Astrocyte of the spinal cord (primary cell): ENCODE measurements at places on chromosomes 16 and 17.
A peak's percentile ranks its signal among the peaks of the same experiment; 100 is the strongest.

DNA sequence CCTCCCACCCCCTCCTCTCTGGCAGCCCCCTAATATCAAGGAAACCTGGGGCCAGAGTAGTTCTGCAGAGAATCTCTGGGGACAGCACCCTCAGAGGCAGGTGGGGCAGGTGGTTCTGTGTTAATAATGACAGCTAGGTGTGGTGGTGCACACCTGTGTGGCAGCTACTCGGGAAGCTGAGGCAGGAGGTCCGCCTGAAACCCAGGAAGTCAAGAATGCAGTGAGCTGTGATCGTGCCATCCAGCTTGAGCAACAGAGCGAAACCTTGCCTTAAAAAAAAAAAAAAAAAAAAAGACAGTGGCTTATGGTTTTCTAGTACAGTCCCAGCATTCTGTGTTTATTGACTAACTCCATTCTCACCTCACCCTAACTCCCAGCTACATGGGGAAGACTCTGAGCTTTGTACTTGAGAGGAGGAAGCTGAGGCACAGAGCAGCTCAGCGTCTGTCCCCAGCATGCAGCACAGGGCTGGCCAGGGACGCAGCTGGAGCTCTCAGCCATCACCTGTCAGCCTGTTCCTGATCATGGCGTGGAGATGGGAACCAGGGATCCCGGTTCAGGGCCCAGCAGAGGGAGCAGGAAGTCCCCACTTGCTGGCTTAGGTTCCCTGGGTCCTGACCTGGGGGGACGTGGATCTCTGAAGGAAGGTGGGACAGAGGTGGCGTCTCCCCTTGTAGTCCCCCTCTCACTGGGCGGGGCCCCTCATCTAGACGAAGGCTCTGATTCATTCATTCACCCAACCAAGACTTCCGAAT lies 6.1 kb downstream of the DBNDD1 start:
- DNase-seq, result no peak

DNA sequence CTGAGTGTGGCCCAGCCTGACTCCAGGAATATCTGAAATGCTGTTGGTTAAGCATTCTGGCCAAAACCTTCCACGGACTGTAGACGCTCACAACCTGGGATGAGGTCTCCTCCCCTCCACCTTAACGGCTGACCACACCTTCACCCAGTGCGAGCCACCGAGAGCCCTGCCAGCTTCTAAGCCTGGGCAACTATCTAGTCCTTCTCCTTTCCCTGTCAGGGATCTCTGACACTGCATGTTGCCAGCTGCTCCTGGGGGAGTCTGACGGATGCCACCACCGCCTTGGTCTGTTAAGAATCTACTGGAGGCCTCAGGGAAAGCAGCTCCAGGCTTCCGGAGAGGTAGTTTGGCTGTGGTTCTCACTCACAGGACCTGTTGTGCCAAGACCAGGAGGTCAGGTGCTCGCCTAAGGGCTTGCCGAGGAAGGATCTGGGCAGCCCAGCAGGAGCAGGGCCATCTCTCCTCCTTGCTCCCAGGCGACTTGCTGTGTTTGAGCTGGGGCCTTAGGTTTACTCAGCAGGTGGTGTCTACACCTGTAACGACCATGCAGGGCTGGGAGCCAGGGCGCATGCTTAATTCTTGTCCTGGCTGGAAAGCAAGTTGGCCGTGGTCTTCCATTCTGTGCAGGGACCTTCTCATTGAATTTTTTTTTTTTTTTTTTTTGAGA lies 111.8 kb downstream of the NTN1 start:
- DNase-seq, result no peak

DNA sequence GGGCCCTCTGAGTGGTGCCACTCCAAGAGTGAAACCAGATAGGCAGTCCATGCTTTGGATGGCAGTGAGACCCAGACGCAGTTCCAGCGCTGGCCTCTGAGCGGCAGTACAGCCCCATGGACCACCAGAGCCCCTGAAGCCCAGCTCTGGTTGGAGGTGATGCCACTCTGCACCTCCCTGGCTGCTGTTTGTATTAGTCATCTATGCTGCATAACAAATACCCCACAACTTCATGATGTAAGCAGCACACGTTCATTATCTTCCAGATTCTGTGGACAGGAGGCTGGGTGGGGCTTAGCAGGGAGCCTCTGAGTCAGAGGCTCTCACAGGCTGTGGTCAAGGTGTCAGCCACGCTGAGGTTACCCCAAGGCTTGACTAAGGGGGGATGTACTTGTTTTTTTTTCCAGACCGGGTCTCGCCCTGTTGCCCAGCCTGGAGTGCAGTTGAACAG lies 5.1 kb upstream of the NME4 start:
- DNase-seq, result peak; percentile 85

- peak; percentile 38 for DNase-seq
Measured at GRCh38 chr16:18932243-18932987, 6.2 kb upstream of the SMG1 start.

DNA sequence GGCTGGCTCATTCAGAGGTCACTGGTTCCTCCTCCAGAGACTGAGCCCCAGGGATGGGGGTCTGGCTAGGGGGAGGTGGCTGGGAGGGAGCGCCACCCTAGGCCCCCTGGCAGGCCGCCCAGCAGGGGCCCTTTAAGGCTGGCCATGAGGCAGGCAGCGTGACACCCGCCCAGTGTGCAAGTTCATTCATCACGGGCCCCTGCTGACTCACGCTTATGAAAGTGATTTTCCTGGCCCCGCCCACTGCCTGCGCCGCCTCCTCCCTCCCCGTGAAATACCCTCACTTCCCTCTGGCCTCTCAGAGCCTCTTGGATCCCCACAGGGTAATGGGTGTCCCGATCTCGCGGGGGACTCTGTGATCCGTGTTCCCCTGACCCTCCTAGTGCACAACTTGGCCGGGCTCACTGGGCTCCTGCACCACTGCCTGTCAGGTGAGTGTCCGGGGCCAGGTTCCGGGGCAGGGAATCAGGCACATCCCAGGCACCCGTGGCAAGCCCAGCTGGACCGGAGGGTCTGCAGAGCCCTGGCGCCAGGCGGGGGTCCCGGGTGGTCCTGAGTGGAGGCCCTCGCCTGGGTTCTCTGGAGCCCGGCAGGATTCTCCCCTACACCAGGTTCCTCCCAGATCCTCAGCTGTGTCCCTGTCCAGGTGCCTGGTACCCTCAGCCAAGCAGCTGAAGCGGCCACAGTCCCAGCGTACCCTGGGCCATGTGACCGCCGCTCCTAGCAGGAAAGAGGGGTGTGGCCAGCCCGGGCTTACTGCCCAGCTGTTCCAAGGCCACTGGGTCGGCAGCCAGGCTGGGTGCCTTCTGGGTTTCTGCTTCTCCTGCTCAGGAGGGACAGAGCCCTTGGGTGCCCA lies at the start of gene OSGIN1:
Gene OSGIN1, plus strand, starts transcription at position 301 of the 856 bp plus-strand sequence. CDS start 4,432 bp downstream, outside the sequence.
- peak; percentile 91 for DNase-seq

GRCh38 chr17:40073454-40074174 lies 10.8 kb downstream of the THRA start:
- no peak for DNase-seq

- no peak for DNase-seq
Measured at GRCh38 chr16:15586716-15587115, 56.2 kb downstream of the MARF1 start.

DNA sequence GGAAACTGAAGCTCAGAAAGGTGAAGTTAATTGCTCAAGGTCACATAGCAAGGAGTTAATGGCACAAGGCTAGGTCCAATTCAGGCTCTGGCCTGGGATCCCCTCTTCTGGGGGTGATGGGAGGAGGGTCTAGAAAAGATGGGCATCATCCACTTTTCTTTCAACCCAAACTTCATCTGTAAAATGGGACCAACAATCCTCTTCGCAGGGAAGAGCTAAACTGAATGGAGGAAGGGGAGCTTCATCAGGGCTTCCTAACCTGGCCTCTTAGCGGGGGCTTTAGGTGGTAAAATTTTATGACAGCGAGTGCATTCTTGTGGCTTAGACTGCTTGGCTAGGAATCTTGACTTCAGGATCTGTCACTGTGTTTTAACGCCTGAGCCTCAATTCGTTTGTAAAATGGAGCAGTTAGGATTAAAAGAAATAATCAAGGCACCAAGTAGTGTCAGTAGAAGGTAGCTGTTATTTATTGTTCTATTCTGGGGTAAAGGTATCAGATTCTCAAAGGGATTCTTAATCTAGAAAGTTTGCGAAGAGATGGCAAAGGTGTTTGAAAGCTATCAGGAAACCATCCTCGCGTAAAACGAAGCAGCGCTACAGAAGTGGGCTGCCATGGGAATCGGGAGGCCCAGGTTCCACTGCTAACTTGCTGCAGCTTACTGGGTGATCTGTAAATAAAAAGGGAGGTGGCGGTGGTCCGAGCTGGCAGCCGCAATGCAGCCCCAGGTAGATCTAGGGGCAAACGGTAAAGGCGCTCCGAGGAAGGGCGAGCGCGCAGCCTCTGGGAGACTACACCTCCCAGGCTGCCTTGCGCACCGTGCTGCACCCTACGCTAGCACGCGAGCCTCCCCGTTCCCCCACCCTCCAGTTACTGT lies 1.5 kb upstream of the SRCAP start:
- DNase-seq, result no peak

DNA sequence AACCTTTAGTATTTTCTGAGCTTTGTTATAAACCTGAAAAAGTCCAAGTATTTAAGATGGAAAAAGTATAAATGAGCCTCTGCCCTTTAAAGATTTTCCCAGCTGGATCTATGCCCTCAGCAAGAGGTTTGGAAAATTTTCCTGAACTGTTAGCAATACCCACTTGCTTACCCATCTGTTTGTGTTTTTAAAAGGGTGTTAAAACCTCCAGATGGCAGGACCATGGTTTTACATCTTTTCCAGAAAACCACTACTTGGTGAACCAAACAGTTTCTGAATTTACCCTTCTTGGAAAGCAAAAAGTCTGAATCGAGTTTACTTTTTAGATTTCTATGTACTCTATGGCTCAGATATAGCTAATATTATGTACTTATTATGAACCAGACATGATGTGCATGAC lies 719 bp downstream of the PMFBP1 start:
- no peak for DNase-seq

- DNase-seq, result no peak
Measured at GRCh38 chr17:329784-330420, 22.7 kb downstream of the RPH3AL start.

DNA sequence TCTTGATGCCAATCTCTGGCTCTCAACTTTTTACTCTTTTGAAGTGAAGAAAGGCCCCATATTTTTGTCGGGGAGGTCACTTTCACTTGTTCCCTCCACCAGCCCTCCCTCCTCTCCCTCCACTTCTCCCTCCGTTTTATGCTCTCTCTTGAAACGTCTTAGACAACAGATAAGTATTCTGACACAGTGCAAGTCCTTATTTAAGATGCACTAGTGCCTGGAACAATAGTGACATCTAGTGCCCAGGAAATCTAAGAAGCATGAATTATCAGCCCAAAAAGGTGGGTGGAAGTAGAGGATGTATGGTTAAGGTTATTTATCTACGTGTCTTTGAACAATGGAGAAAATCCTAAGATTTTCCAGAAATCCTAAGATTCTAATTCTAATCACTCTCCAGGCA lies 17.9 kb downstream of the PSME3IP1 start:
- DNase-seq, result peak; percentile 83
